ENCODE measurements at places on chromosomes 12 and 14.

GRCh38 chr12:117803001-117803400 is 165.8 kb downstream of the KSR2 start:
- DNase-seq: no peak

- no peak for DNase-seq
These were observed 5.3 kb downstream of the OR4N5 start for GRCh38 chr14:20143911-20144310.

GRCh38 chr14:105476831-105477659 is 2.4 kb downstream of the CRIP2 start:
- DNase-seq: no peak

DNA sequence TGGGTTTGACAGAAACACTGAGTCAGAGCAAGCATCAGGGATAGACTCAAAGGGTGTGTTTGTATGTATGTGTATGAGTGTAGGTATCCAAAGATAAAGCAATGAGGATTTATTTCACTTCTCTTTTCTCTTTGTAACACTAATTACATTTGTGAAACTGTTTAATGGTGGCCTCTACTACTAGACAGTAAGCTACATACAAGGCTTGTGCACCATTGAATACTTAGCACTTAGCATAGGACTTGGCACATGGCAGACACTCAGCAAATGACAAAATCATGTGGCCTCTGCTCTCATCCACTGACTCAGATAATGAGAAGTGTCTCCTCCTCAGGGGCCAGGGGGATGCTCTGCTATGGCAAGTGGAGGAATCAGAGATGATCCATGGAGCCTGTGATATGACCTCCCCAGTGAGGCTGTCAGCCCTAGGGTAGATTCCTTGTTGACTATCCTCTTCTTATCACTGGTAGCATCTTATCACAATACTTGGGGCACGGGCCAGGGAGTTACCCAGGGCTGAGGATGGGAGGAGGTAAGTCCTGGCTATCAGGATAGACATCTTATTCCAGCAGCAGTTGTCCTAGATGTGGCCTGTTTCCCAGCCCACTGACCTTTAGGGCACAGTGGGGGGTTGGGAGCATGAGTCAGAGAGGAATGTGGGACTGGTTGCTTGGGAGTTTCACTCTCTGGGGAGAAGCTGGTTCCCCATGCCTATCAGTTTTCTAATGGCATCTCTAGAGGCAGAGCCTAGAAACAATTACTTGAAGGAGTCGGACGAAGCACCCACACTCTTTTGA is 71.2 kb upstream of the HOXC13 start:
- no peak for DNase-seq

GRCh38 chr12:82474181-82474797 is 116.0 kb downstream of the METTL25 start:
- DNase-seq: no peak

- DNase-seq: no peak
These were observed 406 bp downstream of the TMEM263 start for GRCh38 chr12:106956048-106956578.

- DNase-seq: no peak
These were observed 40.9 kb upstream of the CAPRIN2 start for GRCh38 chr12:30795410-30796312.

- DNase-seq: no peak
These were observed 597.1 kb downstream of the RPL10L start for GRCh38 chr14:46054526-46054925.

DNA sequence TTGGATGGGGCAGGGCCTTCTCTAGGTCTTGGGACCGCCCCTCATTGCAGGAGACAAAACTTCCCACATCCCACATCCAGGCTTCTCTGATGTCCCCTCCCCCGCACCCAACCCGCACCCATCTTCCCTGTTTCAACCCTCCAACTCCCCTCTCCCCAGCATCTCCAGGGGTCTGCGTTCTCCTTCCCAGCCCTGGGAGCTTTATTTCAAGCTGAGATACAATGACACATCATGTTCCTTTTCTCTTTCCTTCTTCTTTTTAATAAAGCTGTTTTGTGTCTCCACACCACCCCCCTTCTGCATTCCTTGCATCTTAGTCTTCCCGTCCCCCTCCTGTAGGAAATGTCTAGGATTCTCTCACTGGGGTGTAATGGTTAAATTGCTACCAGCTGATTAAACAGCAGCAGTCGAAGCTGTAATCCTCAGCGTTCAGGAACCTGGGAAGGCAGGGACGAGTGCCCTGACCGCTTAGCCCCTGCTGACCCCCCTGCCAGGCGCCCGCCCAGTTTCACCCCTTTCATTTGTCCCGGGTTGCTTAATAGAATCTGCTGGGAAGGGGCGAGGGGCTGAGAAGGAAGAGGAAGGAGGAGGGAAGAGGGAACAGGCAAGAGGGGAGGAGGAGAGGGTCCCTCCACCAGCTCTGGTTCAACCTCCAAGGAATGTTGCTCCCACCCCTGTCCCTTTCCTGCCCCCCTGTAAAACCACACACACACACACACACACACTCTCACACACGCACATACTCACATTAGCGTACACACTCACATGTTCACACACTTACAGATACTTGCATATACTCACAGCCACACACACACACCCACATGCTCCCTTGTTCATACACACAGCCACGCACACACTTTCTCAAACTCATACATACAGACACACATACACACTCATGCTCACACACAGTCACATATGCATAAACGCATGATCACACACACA is 104.5 kb upstream of the MED13L start:
- no peak for DNase-seq

DNA sequence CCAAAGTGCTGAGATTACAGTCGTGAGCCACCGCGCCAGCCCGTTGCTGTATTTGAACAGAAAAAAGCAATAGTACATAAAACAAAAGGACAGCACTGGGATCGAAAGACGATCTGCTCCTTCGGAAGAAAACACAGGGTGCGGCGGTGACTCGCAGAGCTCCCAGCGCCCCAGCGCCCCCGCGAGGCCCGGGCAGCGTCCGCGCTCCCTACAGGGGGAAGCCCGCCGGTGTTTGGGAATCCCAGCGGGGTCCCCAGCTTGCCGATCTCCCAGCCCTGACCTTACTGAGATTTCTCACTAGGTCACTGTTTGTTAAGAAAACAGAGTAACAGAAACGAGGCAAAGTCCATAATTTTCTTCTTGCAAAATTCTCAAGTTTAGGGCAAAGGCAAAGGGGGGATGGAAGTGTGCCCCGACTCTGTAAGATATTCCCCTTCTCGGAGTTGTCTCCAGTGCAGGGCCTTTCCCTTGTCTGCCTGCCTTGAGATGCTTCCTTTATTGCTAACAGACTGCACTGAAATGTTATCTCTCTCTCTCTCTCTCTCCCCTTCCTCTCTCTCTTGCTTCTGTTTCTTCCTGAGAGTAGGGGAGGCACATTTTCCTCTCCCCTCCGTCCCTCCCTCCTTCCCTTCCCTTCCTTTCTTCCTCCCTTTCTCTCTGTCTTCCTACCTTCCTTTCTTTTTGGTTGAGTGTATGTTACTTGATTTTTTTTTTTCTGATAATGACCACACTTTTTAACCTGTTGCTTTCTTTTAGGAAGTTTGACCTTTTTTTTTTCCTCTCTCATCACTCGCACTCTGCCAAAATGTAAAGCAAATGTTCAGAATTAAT is 91.9 kb downstream of the TMEM30B start:
- DNase-seq: no peak

DNA sequence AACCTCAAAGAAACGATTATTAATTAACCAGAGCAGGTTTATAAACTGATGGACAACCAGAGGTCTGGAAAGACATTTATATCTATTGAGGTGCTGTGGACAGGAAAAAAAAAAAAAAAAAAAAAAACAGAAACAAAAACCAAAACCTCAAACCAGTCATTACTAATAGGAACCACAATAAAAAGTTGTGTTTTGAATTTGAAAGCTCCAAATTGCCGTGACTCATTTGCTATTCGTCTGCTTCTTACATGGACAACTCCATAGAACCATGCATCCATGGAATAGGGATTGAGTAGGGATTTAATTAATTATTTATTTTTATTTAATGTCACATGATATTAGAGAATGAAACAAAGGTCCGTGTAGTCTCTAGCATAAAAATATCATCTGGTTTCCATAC is 134.1 kb upstream of the SSTR1 start:
- DNase-seq: no peak

DNA sequence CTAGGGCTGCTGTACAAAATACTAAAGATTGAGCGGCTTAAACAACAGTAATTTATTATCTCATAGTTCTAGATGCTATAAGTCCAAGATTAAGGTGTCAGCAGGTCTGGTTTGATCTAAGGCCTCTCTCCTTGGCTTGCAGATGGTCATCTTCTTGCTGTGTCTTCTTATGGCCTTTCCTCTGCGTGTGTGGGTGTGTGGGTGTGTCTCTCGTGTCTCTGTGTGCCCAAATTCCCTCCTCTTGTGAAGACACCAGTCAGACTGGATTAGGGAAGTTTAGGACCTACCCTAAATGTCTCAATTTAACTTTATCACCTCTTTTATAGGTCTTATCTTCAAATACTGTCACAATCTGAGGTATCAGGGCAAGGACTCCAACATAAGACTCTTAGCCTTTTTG is 28.3 kb downstream of the DDHD1 start:
- DNase-seq: no peak

DNA sequence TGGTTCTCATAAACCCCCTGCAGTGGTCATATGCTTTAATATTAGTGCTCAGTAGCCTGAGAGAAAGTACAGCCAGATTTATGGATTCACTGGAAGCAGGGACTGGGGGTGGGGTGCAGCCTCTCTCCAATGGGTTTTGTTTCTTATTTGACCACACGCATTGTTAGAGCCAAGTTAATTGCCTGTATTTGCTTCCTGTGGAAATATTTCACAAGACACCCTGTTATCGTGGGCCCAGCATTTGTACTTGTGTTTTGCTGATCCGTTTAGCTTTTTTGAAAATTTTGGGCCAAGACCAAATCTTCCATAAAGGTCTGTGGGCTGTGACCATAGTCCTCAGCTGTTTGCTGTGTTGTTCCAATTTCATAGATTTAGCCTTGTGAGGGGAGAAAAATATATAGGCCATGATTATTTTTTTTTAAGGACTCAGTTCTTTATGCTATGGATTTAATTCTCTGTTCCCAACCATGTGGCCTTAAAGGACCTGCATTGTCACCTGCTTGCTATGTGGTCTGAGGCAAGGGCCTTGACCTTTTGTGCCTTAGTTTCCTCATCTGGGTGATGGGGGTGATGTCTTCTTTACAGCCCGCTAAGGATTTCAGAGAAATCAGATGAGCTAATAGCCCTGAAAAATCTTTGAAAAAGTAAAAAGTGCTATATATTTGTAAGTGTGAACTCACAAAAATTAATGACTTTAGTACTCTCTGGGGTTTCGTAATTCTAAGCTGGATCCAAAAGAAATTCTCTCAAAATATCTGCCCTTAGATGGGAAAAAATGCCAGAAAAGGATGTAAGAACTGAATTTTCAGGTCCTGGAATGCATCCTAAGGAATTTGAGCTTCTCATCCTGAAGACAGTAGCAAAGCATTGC is 370.2 kb downstream of the DPF3 start:
- no peak for DNase-seq

GRCh38 chr12:40117818-40118217 is 11.9 kb upstream of the SLC2A13 start:
- no peak for DNase-seq

DNA sequence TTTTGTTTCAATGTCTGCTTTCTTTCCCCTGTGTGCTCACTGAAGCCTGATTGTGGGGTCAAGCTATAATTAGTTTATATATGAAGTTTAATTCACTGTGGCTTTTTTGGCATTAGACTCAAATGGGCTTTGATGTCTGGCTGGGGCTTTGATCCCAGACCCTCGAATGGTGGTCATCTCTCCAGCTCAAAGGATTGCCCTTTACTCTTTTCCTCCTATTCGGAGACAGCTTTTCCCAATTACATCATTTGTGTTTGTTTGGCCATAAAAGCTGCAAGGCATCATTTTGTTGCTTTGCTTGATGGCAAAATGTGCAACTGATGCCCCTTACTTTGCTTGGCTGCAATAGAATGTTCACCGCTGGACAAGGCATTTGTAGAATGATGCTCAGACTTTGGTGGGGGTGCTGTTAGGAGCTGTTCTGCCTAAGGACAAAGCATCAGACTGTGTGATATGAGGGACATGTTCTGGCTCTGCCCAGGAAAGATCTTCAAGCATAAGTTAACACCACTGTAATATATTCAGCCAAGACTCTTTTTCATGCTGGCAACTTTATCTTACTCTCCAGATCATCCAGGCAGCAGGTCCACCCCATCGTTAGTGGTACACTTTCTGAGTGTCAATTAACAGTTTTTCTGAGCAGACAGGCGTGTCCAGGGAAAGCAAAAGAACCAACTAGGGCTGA is 3.2 kb upstream of the DACT1 start:
- no peak for DNase-seq

DNA sequence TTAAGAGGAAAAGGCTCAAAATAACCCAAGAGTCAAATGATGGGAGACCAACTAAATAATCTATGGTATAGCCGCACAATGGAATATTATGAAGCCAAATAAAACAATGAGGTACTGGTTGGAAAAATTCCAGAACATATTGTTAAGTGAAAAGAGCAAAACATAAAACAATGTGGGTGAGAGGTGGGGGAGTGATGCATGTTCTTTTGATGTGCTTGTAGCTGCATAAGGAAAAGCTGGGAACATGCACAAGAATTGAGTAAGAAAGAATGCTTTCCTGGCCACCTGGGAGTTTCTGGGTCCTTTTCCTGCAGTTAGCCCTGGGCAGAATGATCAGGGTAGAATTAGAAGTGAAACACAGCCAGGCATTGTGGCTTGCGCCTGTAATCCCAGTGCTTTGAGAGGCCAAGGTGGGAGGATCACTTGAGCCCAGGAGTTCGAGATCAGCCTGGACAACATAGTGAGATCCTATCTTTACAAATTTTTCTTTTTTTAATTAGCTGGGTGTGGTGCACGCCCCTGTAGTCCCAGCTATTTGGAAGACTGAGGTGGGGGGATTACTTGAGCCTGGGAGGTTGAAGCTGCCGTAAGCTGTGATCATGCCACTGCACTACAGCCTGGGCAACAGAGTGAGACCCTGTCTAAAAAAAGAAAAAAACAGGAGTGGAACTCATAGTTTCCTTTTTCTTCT is 7.9 kb downstream of the ABCB9 start:
- DNase-seq: no peak

- DNase-seq: no peak
These were observed 20.9 kb downstream of the ZC2HC1C start for GRCh38 chr14:75090353-75090752.

DNA sequence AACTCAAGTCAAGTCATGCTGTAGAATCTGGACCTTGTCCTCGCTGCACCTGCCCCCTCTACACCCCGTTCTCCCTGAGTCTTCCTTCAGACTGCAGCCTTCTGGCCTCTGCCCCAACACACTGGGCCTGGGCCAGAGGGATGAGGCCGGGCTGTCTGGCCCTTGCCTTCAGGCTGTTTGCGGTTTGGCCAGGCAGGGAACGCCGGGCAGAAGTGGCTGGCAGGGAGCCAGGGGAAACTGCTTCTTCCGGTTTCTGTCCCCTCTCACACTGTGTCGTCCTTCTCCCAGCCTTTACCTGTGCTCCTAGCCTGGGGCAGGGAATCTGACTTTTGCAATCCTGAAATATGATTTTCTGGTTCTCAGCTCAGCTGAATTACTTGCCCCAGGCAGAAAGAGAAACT is 13.5 kb downstream of the DGLUCY start:
- no peak for DNase-seq

- no peak for DNase-seq
These were observed 35.0 kb downstream of the ACADS start for GRCh38 chr12:120760349-120761254.
